Left hindlimb (tissue), 1 donor: ENCODE measurements at places on chromosomes 7 and 10.

DNA sequence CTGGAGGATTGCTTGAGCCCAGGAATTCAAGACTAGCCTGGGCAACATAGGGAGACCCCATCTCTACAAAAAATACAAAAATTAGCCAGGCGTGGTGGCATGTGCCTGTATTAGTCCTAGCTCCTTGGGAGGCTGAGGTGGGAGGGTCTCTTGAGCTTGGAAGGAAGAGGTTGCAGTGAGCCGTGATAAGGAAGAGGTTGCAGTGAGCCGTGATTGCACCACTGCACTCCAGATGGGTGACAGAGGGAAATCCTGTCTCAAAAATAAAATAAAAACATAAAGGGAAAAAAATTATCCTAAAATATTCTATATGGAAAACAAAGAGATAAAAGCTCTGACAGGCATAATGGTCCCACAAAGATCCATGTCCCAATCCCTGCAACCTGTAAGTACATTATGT, 87.9 kb upstream of the KAT6B start:
- no peak for DNase-seq

GRCh38 chr10:12191715-12192114, 4.0 kb downstream of the NUDT5 start:
- no peak for DNase-seq

- no peak for DNase-seq
Observed at GRCh38 chr7:17626235-17626634, 314.1 kb downstream of the SNX13 start.

GRCh38 chr10:129864601-129865126, 99.4 kb downstream of the EBF3 start:
- no peak for DNase-seq
